ENCODE measurements at places on chromosomes 16 and 17.

- DNase-seq: no peak
These were observed 24.6 kb downstream of the CNGB1 start for GRCh38 chr16:57946181-57946801.

GRCh38 chr17:70752966-70753467 is 583.7 kb downstream of the KCNJ2 start:
- no peak for DNase-seq

GRCh38 chr16:89484923-89485679 is 5.3 kb downstream of the ANKRD11 start:
- no peak for DNase-seq

- DNase-seq: no peak
These were observed 3.3 kb upstream of the NUDT16L1 start for GRCh38 chr16:4689864-4690704.

DNA sequence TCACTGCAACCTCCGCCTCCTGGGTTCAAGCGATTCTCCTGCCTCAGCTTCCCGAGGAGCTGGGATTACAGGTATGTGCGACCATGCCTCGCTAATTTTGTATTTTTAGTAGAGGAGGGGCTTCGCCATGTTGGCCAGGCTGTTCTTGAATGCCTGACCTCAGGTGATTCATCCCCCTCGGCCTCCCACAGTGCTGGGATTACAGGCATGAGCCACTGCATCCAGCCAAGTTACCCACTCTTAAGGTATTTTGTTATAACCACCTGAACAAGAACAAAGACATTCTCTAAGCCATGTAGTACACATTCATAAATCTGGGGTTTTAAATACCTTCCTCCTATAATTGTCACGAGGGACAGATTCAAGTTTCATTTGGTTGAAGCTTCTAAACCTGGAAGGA is 12.3 kb upstream of the TMEM170A start:
- no peak for DNase-seq

Measured in GF-D8 (cell line).